ENCODE measurements at places on chromosomes 16 and 17. TPM values are rescaled to one million over a fixed set of nuclear protein-coding genes. Genes with fewer than 3 reads are reported as not detected.
A peak's percentile ranks its signal among the peaks of the same experiment; 100 is the strongest.

GRCh38 chr16:78485188-78485916 is 385.9 kb downstream of the WWOX start:
- no peak for DNase-seq

GRCh38 chr17:4708436-4708835 is 2.0 kb upstream of the ARRB2 start:
- DNase-seq = no peak

GRCh38 chr16:51237207-51237606 is 86.1 kb upstream of the SALL1 start:
- DNase-seq = no peak

GRCh38 chr16:56357765-56358322 is 67.5 kb downstream of the AMFR start:
- DNase-seq = no peak

DNA sequence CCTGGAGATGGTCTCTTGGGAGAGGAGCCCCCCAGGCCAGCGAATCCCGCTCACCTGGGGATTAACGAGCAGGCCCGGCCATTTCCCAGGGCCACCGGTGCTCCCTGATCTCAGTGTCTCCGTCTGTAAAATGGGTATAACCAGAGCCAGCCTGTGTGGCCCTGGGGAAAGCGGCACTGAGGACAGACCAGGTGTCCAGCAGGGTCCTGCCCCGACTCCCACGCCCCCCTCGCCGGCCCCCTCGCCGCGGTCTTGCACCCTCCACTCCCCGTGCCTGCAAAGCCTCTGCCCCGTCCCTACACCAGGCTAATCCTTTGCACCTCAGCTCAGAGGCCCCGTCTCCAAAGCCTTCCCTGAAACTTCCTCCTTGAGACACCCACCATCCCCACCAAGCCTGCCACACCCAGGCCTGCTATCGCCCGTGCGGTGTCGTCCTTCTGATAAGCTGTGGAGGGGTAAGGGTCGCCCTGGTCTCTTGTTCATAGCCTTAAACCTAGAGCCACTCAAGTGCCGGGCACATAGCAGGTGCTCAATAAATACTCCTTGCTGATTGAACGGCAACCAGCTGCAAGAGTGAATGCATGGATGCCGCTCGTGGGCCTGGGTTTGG is 259.1 kb downstream of the C16orf95 start:
- DNase-seq = no peak

GRCh38 chr16:62190426-62190825 is 154.2 kb upstream of the CDH8 start:
- no peak for DNase-seq

DNA sequence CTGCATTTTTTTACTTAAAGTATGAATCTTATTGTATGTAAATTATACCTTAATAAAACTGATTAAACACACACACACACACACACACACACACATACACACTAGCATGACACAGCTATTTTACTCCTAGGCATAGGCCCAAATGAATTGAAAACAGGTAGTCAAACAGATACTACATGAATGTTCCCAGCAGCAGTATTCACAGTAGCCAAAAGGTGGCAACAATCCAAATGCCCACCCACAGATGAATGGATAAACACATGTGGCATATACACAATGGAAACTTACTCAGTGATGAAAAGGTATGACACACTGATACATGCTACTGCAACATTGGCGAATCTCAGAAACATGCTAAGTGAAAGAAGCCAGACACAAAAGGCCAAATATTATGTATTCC is 223.5 kb downstream of the CYB561 start:
- DNase-seq = no peak

- DNase-seq = no peak
Measured at GRCh38 chr16:86462334-86463084, 47.8 kb upstream of the FOXF1 start.

DNA sequence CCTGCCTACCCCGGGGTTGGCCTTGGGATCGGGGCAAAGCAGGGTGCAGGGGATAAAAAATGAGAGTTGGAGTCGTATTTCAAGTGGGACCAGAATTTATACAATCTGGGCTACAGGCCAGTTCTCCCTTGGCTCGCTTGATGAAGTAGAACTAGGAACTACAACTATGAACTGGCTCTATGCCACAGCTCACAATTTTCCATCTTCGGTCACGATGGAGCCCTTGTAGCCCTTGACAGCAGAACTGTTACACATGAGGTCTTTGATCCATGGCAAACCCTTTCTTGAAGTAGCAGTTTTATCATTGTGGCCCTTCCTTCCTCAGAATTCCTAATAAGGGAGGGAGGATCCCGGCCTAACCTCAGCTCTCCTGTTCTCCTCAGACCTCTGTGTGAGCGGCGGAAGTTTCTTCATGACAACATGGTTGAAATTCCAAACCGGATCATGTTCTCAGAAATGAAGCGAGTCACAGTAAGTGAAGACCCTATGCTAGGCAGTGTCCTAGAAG is 17.1 kb downstream of the LIG3 start:
- peak; percentile 71 for DNase-seq

DNA sequence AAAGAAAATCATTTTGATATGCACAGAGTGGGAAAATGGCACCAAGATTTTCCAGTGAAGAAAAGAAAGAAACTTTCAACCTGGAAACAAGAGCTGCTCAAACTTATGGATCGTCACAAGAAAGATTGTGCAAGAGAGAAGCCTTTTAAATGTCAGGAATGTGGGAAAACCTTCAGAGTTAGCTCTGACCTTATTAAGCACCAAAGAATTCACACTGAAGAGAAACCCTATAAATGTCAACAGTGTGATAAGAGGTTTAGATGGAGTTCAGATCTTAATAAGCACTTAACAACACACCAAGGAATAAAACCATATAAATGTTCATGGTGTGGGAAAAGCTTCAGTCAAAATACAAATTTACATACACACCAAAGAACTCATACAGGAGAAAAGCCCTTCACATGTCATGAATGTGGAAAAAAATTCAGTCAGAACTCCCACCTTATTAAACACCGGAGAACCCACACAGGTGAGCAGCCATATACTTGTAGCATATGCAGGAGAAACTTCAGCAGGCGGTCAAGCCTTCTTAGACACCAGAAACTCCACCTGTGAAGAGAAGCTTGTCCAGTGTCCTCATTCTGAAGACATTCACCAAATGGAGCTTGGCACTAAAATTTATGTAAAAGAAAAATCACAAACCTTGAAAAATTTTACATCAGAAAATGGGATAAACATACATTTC is 12.2 kb downstream of the ZNF75A start:
- no peak for DNase-seq

GRCh38 chr17:34363183-34363661 is at the start of gene CCL1:
Gene CCL1 (minus strand): TSS chr17:34363233. CDS start chr17:34363161, 72 bp downstream.
- no peak for DNase-seq

DNA sequence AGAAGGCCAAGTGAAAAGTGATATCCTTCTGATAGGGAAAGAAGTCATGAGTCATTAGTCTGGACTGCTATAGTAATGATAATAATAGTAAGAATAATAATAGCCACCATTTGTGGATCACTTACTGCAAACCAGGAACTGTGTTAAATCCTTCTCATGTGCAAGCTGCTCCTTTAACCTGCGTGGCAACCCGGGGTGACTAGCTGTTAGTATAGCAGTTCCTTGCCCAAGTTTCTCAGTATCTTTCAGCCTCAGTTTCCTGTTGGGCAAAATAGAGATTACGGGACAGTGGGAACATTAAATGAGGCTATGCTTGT is 129.5 kb downstream of the CDH13 start:
- no peak for DNase-seq

GRCh38 chr16:10849736-10850477 is 27.1 kb upstream of the CIITA start:
- DNase-seq = no peak

DNA sequence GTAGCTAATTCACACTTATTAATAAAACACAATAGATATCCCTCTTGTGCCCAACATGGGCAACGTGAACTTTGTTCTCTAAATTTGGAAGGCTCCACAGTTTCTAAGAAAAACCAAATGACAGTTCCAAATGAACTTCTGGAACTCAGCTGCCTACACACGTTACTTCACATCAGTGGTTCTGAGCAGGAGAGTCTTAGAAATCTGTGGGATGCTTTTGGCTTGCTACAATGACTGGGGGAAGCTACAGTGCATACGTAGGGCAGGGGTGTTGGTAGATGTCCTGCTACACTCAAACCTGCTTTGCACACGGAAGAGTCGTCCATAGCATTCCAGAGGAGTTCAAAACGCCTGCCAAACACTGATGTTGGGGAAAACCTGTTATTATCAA is 8.0 kb downstream of the TXNDC11 start:
- DNase-seq = no peak

GRCh38 chr17:7293816-7294613 is 424 bp downstream of the YBX2 start:
- no peak for DNase-seq

DNA sequence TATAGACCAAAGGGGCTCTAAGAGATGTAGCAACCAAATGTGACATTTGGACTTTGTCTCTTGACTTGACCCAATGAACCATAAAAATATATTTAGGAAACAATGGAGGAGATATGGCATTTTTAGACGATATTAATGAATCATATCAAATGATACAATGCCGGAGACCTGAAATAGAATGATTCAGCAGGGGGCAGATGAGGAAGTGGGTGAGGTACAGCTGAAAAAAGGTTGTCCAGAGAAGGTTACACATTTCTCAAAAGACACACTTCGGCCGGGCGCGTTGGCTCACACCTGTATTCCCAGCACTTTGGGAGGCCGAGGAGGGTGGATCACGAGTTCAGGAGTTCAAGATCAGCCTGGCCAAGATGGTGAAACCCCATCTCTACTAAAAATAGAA is 16.5 kb upstream of the SNN start:
- DNase-seq = no peak

DNA sequence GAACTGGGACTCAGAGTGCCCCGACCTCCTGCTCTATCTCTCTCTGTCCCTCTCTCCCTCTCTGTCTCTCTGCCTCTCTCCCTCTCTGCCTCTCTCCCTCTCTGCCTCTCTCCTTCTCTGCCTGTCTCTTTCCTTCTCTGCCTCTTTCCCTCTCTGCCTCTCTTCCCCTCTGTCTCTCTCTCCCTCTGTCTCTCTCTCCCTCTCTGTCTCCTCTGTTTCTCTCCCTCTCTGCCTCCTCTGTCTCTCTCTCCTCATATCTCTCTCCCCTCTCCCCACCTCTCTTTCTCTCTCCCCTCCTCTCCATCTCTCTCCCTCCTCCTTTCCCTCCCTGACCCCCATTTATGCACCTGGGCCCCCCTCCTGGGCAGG is 32.7 kb downstream of the TNFRSF13B start:
- DNase-seq = no peak

DNA sequence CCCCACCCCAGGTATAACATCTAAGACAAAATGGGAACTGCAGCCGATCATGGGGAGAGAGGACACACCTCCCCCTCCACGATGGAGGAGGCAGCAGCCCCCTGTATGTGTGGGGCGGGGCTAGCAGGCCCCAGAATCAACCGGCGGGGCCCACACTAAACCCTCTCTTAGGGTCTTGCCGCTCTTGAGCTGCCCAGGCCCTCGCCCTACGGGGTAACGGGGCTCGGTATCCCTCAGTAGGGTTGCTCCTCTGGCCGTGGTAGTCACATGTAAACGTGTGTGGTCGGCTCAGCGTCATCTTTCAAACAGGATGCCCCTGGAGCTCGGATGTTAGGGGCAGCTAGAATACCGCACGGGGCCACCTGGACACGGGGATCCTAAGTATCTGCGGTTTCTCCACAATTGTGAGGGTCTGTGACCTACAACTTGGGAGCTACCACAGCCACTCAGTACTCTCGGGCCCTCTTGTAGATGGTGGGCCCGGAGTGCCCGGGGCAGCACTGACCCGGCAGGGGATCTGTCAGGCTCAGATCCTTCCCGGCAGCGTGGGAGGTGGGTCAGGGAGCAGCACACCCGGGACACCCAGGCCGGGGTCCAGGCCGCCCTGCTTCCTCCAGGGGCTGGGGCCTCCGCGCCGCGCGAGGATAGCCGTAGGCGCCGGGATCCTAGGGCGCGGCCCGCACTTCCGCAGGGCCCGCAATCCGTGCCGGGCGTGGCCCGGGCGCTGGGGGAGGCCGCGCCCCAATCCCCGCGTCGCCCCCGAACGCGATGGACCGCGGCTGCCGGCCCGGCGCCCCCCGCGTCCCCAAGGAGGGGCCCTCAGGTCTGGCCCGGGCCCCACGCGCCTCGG is 781 bp downstream of the ARHGDIA start:
- DNase-seq = no peak

GRCh38 chr17:82648742-82649331 is 593 bp upstream of the WDR45B start:
- DNase-seq = no peak

GRCh38 chr16:12573730-12574383 is 229.8 kb downstream of the CPPED1 start:
- no peak for DNase-seq

DNA sequence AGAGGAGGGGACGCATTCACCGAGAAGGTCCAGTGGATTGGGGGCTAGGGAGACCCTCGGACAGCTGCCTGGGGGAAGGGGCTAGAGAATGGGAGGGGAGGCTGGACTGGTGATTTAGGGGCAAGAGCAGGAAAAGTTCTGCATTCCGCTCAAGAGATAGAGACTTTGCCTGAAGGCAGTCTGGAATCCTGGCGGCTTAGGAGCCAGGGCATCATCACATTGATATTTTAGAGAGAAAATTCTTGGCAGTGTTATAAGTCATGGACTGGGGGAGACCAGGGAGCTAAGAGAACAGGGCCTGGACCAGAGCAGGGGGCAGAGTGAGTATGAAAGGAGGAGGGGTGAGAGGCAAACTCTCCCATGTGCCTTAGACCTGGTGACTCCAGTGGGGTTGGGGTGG is 35.8 kb downstream of the MSI2 start:
- no peak for DNase-seq

SPATA22 gene
- polyA plus RNA-seq = 0.82 TPM

NPIPB6 gene
- 2.3 TPM for polyA plus RNA-seq

GSDMA gene
- 0.20 TPM for polyA plus RNA-seq

KCNJ16 gene
- 180 TPM for polyA plus RNA-seq

KRT25 gene
- polyA plus RNA-seq = 0.68 TPM

TMEM11 gene
- 24.9 TPM for polyA plus RNA-seq

MED1 gene
- polyA plus RNA-seq = 58.7 TPM

TSPOAP1 gene
- polyA plus RNA-seq = 76.5 TPM

NPIPA2 gene
- not detected for polyA plus RNA-seq

LITAF gene
- 113 TPM for polyA plus RNA-seq

KRT33A gene
- polyA plus RNA-seq = not detected

CCL8 gene
- not detected for polyA plus RNA-seq

HSF5 gene
- polyA plus RNA-seq = 0.68 TPM

LLGL2 gene
- polyA plus RNA-seq = 58.7 TPM

PRR35 gene
- polyA plus RNA-seq = 9.4 TPM
